ENCODE measurements at places on chromosomes 6 and 20.

DNA sequence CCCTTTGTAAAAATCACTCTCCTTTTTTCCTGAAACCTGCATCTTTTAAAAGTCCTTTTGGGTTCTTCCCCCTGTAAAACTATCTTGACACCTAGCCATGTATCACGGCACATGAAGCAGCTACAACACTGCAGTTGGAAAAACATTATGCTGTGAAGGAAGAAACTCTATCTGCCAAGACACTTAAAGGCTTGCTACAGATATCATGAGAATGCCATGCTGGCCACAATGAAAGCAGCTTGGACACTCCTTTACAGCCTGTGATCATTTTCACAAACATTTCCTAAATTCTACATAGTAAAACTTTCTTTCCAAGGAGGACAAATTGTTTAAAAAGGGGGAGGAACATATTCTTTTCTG lies 31.8 kb downstream of the CNKSR3 start:
- no peak for DNase-seq

GRCh38 chr6:21158873-21159272 lies 434.7 kb upstream of the SOX4 start:
- no peak for DNase-seq

DNA sequence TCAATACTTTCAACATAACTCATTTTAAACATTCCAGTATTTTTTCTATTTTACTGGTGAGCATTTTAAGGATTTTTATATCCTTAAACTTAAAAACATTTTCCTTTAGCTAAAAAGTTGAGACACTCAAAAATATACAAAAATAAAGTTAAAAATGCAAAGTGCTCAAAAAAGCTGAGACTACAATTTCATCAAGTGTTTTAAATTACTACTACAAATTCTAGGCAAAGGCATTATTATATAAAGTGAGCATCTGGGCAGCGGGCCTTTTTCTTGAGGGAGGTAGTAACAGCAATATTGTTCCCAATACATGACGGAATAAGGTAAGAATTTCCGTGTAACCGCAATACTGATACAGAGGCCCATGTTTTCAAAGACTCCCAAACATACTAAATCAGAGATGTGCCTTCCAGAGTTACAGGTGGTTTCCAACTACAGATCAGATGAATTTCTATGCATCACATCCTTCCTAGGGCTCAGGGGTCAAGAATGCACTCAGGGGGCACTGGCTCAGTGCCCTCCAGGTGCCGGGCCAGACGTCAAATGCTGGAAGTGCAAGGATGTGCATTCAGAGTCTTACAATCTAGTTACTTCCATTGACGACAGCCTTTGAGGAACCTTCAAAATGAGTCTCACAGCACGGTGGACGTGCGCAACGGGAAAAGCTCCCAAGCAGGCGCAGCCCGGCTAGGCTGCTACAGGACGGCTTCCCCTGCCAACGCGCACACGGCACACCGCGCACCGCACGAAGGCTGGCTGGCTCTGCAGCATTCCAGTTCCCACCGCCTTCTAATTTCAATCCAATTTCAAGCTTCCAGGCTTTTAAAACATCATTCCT lies 1.7 kb downstream of the PHF10 start:
- peak; percentile 9 for DNase-seq

GRCh38 chr6:17744019-17744756 lies 37.5 kb upstream of the NUP153 start:
- no peak for DNase-seq

GRCh38 chr6:160396292-160396691 lies 48.1 kb downstream of the SLC22A3 start:
- no peak for DNase-seq

GRCh38 chr6:145948328-145948727 lies 15.8 kb downstream of the SHPRH start:
- no peak for DNase-seq

GRCh38 chr20:10318291-10319024 lies 99.8 kb downstream of the SNAP25 start:
- DNase-seq = no peak

- no peak for DNase-seq
Observed at GRCh38 chr6:36813526-36813925, 25.7 kb downstream of the CPNE5 start.

GRCh38 chr6:154466139-154466538 lies 44.3 kb downstream of the CNKSR3 start:
- DNase-seq = no peak

- DNase-seq = no peak
Observed at GRCh38 chr6:51396583-51396982, 577.9 kb downstream of the TFAP2B start.

GRCh38 chr20:3933218-3933617 lies 44.0 kb downstream of the PANK2 start:
- no peak for DNase-seq

- no peak for DNase-seq
Observed at GRCh38 chr20:63320616-63321147, 27.7 kb downstream of the COL20A1 start.

DNA sequence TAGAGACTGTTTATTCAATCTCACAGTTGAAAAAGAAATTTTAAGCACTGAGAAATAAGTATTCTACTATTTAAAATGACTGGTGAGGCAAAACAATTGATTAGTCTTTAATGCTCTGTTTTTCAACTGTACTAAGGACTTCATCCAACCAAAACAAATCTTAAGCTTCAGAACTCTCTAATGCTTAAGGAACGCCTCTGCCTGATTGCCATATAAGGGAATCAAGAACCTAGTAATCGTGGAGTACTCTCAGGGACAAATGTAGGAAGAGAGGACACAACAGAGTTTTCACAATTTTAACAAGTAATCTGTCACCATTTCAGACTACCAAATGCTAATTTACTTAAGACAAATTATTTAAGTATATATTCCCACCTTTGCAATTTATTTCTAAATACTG lies 16.1 kb downstream of the FBXO30 start:
- no peak for DNase-seq

- DNase-seq = no peak
Observed at GRCh38 chr6:45423824-45424450, 46.2 kb upstream of the SUPT3H start.

GRCh38 chr6:85163156-85164080 lies 286.5 kb upstream of the NT5E start:
- DNase-seq = no peak

DNA sequence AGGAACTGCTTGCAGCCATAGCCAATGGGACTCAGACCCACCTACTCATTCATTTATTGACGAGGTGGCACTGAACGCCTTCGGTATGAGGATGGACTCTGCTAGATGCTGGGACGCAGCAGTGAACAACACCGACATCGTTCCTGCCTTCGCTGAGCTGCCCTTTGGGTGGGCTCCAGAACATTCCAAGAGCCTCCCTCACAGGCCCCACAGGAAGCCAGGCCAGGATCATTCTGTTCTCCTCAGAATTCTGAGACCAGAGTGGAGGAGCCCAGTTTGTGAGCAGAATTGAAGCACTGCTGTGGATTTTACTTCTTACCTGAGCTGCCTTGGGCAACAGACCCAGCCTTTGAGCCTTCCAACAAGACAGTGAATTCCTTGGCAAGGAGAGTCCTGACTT lies 82.1 kb downstream of the KCNB1 start:
- no peak for DNase-seq

DNA sequence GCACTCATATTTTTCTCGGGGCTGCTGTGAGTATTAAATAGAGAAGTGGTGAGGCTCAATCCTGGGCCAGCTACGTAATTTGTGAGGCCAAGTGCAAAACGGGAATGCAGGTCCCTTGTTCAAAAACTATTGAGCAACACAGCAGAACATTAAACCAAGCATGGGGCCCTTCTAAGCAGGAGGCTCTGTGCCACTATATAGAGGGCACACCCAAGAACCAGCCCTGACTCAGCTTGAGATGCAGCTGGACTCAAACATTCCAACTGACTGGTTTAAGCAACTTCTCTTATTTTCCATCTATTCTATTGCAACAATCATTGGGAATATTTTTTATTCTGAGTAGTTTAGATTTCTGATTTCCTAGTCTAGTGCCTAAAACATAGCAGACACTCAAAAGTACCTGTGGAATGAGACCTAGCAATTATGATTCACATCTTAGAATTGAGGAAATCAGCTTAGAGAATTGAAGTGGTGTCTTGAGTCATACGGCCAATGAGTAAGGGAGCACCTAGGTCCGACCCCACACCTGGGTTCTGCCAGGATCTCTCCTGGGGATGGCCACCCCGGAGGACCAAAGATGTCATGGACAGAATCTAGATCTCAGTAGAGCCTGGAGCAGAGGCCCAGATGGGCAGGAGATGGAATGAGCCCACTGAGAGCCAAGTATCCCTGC lies 1.3 kb downstream of the SIRPB2 start:
- no peak for DNase-seq

DNA sequence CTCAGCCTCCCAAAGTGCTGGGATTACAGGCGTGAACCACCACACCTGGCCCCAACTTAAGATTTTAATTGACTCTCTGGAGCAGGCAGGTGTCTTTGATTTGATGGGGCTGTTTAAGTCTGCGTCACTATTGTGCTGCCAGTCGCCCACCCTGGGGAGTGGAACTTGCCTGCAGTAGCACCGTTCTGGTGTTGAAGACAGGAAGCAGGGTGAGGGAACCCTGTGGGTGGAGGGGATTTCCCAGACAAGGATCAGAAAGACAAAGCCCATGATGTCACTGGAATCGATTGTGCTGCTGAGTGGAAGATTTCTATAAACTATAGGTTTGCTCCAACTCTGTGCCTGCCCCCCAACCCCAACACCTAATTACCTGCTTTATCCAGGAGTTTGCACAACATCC lies 11.0 kb downstream of the ALDH8A1 start:
- peak; percentile 55 for DNase-seq

- no peak for DNase-seq
Observed at GRCh38 chr20:53195876-53196610, 223.9 kb downstream of the TSHZ2 start.
